ENCODE measurements at places on chromosomes 16 and 17.

DNA sequence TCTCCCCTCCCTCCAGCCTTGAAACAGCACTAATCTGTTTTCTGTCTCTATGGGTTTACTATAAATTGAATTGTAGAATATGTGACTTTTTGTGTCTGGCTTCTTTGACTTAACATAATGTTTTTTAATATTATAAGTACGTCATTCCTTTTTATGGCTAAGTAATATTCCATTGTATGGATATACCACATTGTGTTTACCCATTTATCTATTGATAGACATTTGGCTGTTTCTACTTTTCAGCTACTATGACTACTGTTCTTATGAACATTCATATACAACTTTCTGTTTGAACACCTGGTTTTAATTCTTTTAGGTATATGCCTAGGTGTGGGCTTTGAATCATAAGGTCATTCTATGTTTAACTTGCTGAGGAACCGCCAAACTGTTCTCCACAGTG is 961.9 kb downstream of the CDH8 start:
- DNase-seq, result no peak

GRCh38 chr17:48067245-48067644 is 19.1 kb downstream of the NFE2L1 start:
- DNase-seq, result no peak

DNA sequence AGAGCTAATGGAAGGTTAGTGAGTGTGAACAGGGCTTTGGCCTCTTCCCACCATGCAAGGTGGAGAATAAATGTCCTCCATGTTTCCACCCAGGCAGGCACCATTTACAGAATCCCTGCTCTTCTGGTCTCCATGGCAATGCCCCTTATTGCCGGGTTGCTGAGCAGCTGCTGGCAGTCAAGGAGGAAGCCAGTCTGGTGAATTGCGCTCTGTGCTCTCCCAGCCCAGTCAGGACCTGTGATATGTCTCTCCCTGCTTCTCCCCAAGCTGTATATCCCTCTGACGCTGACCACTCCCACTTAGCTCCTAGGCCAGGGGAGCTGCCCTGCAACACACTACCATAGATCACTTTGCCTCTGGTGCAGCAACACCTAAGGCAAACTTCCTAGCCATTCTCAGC is 402.1 kb upstream of the ERCC4 start:
- DNase-seq, result no peak

DNA sequence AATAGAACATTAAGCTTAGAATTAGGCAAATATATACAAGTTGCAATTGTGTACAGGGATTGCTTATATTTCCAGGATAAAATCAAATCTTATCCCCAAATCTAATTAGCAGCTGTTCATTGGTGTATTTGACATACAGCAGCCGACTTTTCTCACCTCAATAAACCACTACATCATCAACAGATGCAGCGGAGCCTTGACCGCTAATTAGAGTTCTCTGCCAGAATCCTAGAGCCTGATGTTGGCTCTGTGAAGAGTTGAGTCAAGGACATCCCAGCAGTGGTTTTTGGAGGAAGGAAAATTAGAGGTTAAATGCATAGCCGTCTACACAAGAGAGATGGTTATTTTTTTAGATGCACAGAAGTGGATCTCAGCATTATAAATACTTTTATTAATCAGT is 221.9 kb upstream of the CACNG5 start:
- no peak for DNase-seq

- no peak for DNase-seq
Observed at GRCh38 chr16:57358527-57359095, at the start of gene CCL22. Gene CCL22 (plus strand): TSS chr16:57358783. CDS start chr16:57358817, 34 bp downstream.

DNA sequence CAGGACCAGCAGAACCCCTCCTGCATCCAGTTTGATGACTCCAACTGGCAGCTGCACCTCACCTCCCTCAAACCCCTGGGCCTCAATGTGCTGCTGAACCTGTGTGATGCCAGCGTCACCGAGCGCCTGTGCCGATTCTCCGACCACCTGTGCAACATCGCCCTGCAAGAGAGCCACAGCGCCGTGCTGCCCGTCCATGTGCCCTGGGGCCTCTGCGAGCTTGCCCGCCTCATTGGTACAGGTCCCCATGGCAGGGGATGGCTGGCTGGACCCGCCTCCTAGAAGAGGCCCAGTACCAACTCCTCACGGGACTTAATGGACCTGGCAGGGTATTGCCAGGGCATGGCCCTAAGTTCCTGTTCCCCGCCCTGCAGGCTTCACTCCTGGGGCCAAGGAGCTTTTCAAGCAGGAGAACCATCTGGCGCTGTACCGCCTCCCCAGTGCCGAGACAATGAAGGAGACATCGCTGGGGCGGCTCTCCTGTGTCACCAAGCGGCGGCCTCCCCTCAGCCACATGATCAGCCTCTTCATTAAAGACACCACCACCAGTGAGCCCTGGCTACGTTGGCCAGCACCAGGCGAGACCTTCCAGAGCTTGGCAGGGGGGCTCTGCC is 22.7 kb downstream of the CASKIN2 start:
- DNase-seq, result no peak

GRCh38 chr16:89365044-89365467 is 125.3 kb downstream of the ANKRD11 start:
- DNase-seq, result no peak

DNA sequence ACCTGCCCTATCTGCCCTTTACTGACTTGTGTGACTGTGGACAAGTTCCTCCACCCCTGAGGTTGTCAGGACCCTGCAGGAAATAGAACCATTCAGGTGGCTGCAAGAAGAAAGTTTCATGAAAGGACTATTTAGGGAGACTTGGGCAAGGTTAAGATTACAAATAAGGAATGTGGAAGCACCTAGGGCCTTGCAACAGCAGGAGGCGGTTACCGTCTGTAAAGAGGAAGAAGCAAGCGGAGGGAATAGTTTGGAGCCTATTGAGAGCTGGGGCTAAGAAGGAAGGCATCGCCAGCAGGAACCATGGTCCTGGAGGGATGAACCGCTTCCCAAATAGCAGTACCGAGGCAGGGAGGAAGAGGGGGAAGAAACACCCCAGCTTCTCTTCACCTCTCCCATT is 132.4 kb downstream of the PRKCB start:
- DNase-seq, result no peak

DNA sequence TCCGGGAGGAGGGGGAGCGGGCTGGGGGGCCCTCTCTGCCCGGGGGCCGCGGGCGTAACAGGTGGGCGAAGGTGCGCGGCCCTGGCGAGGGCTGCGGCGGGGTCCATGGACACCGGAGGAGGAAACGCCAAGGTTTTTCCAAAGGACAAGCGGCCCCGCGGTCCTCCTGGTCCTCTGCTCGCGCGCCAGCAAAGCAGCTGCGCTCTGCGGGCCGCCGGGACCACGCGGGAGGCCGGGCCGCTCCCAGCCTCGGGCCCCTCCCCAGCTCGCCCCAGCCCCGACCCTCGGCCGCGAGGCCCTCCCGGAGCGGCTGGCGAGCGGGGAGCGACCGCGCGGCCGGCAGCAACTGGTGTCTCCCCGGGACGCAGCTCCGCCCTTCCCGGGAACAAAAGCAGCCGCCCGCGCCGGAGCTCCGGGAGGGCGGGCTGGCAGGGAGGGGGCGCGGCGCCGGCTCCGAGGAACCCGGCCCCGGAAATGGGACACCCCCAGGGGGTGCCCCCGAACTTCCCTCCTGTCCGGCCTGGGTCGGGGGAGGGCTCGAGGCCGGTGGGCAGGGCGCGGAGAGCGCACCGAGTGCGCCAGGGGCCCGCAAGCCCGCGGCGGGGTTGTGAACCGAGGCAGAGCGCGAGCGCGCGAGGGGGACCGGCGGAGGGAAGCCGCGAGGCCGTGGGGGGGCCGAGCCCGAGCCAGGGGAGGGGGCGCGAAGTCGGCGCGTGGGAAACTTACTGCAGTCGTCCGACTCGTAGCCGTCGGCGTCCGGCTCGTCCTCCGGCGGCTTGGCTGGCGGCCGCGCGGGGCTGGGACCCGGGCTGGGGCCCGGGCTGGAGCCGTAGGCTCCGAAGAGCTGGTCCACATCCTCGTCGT is 837 bp downstream of the DOC2B start:
- DNase-seq, result no peak

DNA sequence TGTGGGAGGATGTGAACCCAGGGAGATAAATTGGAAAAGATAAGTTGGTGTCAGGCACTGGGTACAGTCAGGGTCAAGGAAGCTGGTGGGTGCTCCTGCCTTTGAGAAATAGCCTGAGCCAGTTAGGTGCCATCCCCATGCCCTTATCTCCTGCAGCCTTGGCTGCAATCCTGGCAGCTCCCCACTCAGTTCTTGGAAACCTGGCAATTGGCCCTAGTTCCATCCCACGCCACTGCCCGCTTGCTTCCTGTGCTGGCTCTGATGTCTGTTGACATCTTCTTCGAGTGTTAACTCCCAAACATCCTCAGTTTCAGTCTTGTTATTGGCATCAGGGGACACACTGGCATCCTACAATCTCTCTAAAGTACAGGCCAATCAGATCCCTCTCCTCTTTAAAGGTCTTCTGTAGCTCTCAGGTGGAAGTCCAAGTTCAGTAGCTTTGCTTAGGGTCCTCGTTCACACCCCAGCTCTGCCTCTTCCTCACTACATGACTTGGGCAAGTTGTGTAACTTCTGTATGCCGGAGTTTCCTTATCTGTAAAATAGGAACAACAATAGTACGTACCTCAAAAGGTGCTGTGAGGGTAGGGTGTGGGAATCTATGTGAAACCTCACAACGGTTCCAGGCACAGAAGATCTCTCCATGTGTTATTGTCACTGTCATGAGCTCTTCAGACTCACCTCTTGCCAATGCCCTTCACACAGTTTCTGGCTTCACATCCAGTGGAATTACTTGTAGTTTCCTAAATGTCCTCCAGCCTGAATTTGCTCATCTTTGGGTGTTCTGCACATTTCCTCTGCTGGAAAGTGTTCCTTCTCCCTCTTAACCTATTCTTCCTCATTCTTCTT is 13.5 kb upstream of the PRKAR1A start:
- DNase-seq, result no peak

DNA sequence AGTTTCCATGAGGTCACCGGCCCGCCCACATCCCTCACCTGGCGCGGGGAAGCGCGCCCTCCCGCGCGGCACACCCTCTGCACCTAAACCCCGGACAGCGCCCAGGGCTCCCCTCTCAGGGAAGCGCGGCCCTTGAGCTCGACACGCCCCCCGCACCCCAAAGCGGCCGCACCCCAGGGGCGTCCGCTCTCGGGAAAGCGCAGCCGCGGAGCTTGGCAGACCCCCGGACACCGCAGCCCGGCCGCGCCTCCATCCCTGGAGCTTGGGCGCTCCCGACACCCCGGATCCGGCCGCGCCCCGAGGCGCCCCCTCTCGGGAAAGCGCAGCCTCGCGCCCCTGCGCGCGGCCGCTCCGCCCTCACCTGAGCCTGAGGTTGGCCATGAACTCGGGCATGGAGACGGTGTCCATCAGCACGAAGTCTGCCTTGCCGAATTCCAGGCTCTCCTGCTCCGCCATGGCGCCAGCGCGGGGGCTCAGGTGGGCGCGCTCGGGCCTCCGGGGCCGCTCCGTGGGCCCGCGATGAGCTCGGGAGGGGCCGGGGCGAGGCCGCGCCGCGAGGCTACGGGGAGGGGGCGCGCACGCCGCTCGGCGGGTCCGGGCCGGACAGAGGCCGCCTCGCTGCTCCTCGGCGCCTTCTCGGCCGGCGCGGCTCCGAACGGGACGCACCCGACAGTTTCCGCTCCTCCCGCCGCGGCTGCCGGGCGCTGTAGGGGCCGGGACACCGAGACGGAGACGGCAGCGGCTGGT is at the start of gene MYO1D:
Gene MYO1D, minus strand, starts transcription at position 708 of the 747 bp plus-strand sequence. Its CDS starts 252 bp downstream, at position 456.
- DNase-seq, result no peak

- DNase-seq, result no peak
Observed at GRCh38 chr16:64253525-64253924, 868.3 kb downstream of the CDH11 start.

Measured in fibroblast of the conjunctiva (primary cell).